GM23338 (cell line): ENCODE measurements at places on chromosomes 4 and X. TPM values are rescaled to one million over a fixed set of nuclear protein-coding genes. Genes with fewer than 3 reads are reported as not detected.
A peak's percentile ranks its signal among the peaks of the same experiment; 100 is the strongest.

DNA sequence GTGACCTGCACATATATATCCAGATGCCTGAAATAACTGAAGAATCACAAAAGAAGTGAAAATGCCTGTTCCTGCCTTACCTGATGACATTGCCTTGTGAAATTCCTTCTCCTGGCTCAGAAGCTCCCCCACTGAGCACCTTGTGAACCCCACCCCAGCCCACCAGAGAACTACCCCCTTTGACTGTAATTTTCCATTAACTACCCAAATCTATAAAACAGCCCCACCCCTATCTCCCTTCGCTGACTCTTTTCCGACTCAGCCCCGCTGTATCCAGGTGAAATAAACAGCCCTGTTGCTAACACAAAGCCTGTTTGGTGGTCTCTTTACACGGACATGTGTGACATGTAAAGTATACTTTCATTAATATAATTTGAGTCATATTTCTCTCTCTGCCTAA lies 320.3 kb upstream of the TECRL start:
- H3K4me3 ChIP-seq, result 0 out of 2 replicates have a peak overlapping the region, but pooled peaks have one; percentile 0
- DNase-seq, result peak; percentile 73
- H3K4me1 ChIP-seq, result peaks cover 25% of the 10 kb centered on the region
- peaks cover 4% of the 10 kb centered on the region; the same call in 1 of the 2 replicates for H3K36me3 ChIP-seq
- no peaks in the 10 kb centered on the region for H3K27me3 ChIP-seq

DNA sequence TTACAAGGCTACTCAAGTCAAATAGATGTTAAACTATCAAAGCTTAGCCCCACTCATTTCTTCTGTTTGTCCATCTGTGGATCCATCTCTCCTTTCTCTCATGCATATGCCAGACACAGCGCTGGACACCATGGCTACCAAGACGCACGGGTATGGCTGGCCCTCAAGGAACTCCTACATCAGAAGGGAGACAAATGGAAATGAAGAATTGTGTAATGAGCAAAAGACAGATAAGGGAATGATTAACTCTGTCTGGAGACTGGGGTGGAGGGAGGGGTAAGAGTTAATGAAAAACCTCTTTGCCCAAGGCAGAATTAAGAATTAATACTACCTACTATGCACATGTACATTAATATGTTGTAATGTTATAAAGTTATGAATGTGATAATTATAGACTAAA lies 88.1 kb downstream of the MGST2 start:
- no peaks in the 10 kb centered on the region for H3K36me3 ChIP-seq
- no peak overlapping the region for H3K27ac ChIP-seq

- H3K27ac ChIP-seq, result no peak overlapping the region
- H3K4me3 ChIP-seq, result no peak overlapping the region
- DNase-seq, result no peak
- no peaks in the 10 kb centered on the region for H3K4me1 ChIP-seq
These were observed 24.5 kb downstream of the IL15 start for GRCh38 chr4:141660880-141661279.

- H3K4me1 ChIP-seq, result no peaks in the 10 kb centered on the region
- no peaks in the 10 kb centered on the region for H3K27me3 ChIP-seq
- no peaks in the 10 kb centered on the region for H3K36me3 ChIP-seq
- H3K27ac ChIP-seq, result no peak overlapping the region
- DNase-seq, result no peak
These were observed 103.0 kb downstream of the CPZ start for GRCh38 chr4:8695237-8696219.

GRCh38 chr4:54542119-54542438 lies 115.7 kb upstream of the KIT start:
- 0 out of 2 replicates have a peak, but pooled peaks cover 6% of the 10 kb centered on the region for H3K4me1 ChIP-seq
- H3K27me3 ChIP-seq, result no peaks in the 10 kb centered on the region
- no peaks in the 10 kb centered on the region for H3K36me3 ChIP-seq
- no peak overlapping the region for H3K27ac ChIP-seq
- no peak overlapping the region for H3K4me3 ChIP-seq

GRCh38 chrX:99001286-99001685 lies 1408.8 kb downstream of the PCDH19 start:
- no peak overlapping the region for H3K27ac ChIP-seq
- H3K27me3 ChIP-seq, result no peaks in the 10 kb centered on the region
- H3K36me3 ChIP-seq, result no peaks in the 10 kb centered on the region
- DNase-seq, result no peak

- H3K4me3 ChIP-seq, result no peak overlapping the region
- H3K27ac ChIP-seq, result no peak overlapping the region
- H3K36me3 ChIP-seq, result no peaks in the 10 kb centered on the region
- H3K4me1 ChIP-seq, result no peaks in the 10 kb centered on the region; the same call in 1 of the 2 replicates
- H3K27me3 ChIP-seq, result no peaks in the 10 kb centered on the region
These were observed 70.9 kb downstream of the INTS12 start for GRCh38 chr4:105637408-105638176.

DNA sequence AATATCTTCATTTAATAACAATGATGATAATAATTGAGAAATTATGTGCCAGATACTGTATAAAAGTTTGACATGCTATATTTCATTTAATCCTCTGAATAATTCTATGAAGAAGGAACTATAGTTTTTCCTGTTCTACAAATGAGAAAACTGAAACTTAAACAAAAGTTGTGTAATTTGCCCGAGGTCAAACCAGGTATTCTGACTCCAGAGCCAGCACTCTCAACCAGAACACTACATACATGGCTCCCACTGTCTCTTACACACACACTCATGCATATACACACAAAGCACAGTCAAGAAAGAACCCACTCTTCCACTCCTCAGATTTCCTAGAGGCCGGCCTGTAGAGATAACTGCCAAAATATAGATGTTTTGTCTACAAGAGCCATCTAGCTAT lies 374.0 kb upstream of the EMCN start:
- H3K36me3 ChIP-seq, result no peaks in the 10 kb centered on the region
- no peak for DNase-seq
- H3K4me1 ChIP-seq, result peaks cover 11% of the 10 kb centered on the region
- no peak overlapping the region for H3K4me3 ChIP-seq
- no peaks in the 10 kb centered on the region for H3K27me3 ChIP-seq
- H3K27ac ChIP-seq, result no peak overlapping the region

- peak within 1 kb of the TSS; percentile 77 for H3K4me3 ChIP-seq
- no peaks in the 10 kb centered on the region for H3K27me3 ChIP-seq
- 0 out of 2 replicates have a peak, but pooled peaks cover 6% of the 10 kb centered on the region for H3K4me1 ChIP-seq
- peak; percentile 73 for DNase-seq
- peak within 1 kb of the TSS; percentile 95 for H3K27ac ChIP-seq
These were observed at the start of gene USP51 for GRCh38 chrX:55489314-55490009. TSS of gene USP51 (minus strand) at chrX:55489848. CDS start at chrX:55488939, 909 bp downstream.

GRCh38 chr4:42248972-42249371 lies 96.5 kb upstream of the BEND4 start:
- DNase-seq, result no peak
- no peak overlapping the region for H3K4me3 ChIP-seq
- no peaks in the 10 kb centered on the region for H3K27me3 ChIP-seq
- H3K36me3 ChIP-seq, result no peaks in the 10 kb centered on the region
- H3K4me1 ChIP-seq, result no peaks in the 10 kb centered on the region

DNA sequence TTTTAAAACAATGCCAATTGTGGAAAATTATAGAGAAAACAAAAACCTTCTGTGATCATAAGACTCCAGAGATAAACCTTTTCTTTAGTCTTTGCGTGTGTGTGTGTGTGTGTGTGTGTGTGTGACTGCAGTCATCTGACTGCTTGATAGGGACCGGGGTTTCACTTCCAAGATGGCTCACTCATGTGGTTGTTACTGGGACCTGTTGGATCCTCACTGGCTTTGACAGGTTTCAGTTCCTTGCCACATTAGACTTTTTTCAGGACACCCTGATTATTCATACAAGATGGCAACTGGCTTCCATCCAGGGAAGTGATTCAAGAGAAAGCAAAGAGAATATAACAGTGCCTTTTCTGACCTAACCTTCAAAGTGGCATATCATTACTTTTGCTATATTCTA lies 21.9 kb upstream of the MAD2L1 start:
- H3K27ac ChIP-seq, result no peak overlapping the region
- H3K36me3 ChIP-seq, result no peaks in the 10 kb centered on the region
- DNase-seq, result no peak
- no peaks in the 10 kb centered on the region for H3K27me3 ChIP-seq

DNA sequence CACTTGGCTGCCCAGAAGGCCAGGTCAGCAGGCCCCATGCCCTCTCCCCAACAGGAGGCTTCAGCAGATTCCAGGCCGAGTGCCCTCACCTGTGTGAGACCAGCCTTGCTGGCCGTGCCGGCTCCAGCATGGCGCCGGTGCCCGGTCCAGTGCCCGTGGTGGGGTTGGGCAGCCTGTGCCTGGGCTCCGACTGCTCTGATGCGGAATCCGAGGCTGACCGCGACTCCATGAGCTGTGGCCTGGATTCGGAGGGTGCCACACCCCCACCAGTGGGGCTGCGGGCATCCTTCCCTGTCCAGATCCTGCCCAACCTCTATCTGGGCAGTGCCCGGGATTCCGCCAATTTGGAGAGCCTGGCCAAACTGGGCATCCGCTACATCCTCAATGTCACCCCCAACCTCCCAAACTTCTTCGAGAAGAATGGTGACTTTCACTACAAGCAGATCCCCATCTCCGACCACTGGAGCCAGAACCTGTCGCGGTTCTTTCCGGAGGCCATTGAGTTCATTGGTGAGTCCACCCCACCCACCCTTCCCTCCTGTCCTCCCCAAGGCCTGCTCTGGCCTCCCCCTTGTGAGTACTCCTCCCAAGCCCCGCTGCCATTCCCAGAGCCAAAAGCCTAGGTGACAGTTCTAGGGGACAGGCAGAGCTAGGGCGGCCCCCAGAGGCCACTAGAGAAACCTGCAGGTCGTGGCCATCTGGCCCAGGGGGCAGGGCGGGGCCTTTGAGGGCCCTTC lies 2.3 kb downstream of the DUSP9 start:
- H3K27ac ChIP-seq, result no peak overlapping the region
- peaks cover 52% of the 10 kb centered on the region for H3K27me3 ChIP-seq
- no peak overlapping the region for H3K4me3 ChIP-seq
- peak; percentile 81 for DNase-seq
- H3K4me1 ChIP-seq, result no peaks in the 10 kb centered on the region

- no peaks in the 10 kb centered on the region for H3K27me3 ChIP-seq
- no peaks in the 10 kb centered on the region for H3K36me3 ChIP-seq
- no peaks in the 10 kb centered on the region for H3K4me1 ChIP-seq
- no peak overlapping the region for H3K27ac ChIP-seq
These were observed 73.6 kb downstream of the DCK start for GRCh38 chr4:71066737-71067716.

GRCh38 chrX:20394451-20394850 lies 127.7 kb upstream of the RPS6KA3 start:
- H3K4me3 ChIP-seq, result no peak overlapping the region
- no peaks in the 10 kb centered on the region for H3K27me3 ChIP-seq
- H3K36me3 ChIP-seq, result no peaks in the 10 kb centered on the region
- DNase-seq, result no peak
- H3K27ac ChIP-seq, result no peak overlapping the region

DNA sequence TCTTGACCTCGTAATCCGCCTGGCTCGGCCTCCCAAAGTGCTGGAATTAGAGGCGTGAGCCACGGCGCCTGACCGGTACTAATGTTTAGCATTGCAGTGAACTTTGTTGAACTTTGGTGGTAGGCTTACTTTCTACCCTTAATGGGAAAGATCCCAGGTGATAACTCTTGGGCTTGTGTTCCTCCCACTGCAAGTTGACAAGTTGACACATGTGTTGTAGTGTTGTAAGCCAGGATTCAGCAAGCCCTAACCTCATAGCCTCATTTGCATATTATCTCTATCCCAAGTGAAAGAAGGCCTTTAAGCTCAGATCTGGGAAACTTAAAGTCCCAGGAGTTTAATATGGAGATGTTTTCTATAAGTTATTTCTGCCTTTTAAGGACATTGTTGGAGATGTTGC lies 80.0 kb upstream of the CLCN4 start:
- peaks cover 9% of the 10 kb centered on the region for H3K4me1 ChIP-seq
- no peaks in the 10 kb centered on the region for H3K27me3 ChIP-seq
- H3K36me3 ChIP-seq, result no peaks in the 10 kb centered on the region
- no peak overlapping the region for H3K27ac ChIP-seq

DNA sequence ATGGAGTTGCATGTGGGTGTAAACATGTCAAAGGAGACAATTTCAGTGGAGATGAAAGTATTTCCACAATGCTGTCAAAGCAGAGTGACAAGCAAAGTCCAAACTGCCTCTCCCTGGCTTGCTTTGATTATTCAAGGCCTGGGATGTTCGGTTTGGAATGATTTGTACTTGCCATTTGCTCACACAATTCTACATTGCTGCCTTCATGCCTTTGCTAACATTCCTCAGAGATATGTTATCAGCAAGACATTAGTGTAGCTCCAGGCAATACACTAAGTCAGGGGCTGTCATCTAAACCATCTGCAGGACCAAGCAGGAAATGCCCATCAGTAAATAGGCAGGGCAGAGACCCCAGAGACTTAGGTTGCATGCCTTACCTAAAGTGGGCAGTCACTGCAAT lies 79.6 kb upstream of the C1QTNF7 start:
- no peak overlapping the region for H3K27ac ChIP-seq
- H3K27me3 ChIP-seq, result no peaks in the 10 kb centered on the region
- H3K36me3 ChIP-seq, result no peaks in the 10 kb centered on the region
- no peak for DNase-seq
- H3K4me3 ChIP-seq, result no peak overlapping the region

DNA sequence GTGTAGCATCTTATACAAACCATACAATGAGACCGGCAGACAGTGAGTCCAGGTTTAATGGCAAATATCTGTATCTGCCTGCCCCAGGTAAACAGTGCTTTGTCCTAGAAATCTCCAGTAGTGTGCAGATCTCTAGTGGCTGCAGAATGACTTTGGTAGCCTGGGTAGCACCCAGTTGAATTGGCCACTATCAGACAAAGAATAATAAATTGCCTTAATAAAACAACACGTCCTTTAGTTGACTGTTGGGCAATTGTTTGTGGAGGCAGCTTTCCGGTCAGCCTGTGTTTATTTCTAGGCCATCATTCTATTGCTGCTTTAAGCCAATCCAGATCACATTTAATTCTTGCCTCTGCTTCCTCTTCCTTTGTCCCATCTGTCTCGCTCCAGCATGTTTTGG lies 52.5 kb downstream of the SNX25 start:
- DNase-seq, result no peak
- no peak overlapping the region for H3K27ac ChIP-seq
- H3K4me3 ChIP-seq, result no peak overlapping the region
- no peaks in the 10 kb centered on the region for H3K36me3 ChIP-seq

GRCh38 chrX:145190801-145191389 lies 56.4 kb upstream of the SPANXN1 start:
- no peaks in the 10 kb centered on the region for H3K4me1 ChIP-seq
- H3K27me3 ChIP-seq, result no peaks in the 10 kb centered on the region
- DNase-seq, result peak; percentile 1
- no peaks in the 10 kb centered on the region for H3K36me3 ChIP-seq
- H3K27ac ChIP-seq, result no peak overlapping the region
- no peak overlapping the region for H3K4me3 ChIP-seq

- peaks cover 14% of the 10 kb centered on the region for H3K4me1 ChIP-seq
- H3K4me3 ChIP-seq, result no peak overlapping the region
- H3K27me3 ChIP-seq, result no peaks in the 10 kb centered on the region
- no peaks in the 10 kb centered on the region for H3K36me3 ChIP-seq
- DNase-seq, result peak; percentile 59
These were observed 77.1 kb downstream of the EIF4E start for GRCh38 chr4:98851806-98852205.

The CSN1S1 gene
- total RNA-seq, result not detected in 2 replicates

The ALAS2 gene
- total RNA-seq, result 0.50 TPM in 1 of 2 replicates, not detected in the other

The RAB41 gene
- total RNA-seq, result not detected in 2 replicates

The NHS gene
- 5.6 and 8.2 TPM in 2 replicates for total RNA-seq

The SERTM2 gene
- total RNA-seq, result 0.50 and 0.59 TPM in 2 replicates

The IRAK1 gene
- 30.4 and 38.0 TPM in 2 replicates for total RNA-seq

The EDA gene
- 14.9 and 19.6 TPM in 2 replicates for total RNA-seq

The EGFL6 gene
- total RNA-seq, result 2.6 and 2.8 TPM in 2 replicates

The DCX gene
- 2.4 and 3.0 TPM in 2 replicates for total RNA-seq

The MPC1L gene
- total RNA-seq, result not detected in 2 replicates

The TCEAL5 gene
- total RNA-seq, result 1.8 and 2.0 TPM in 2 replicates

The ZNF674 gene
- 5.5 and 5.8 TPM in 2 replicates for total RNA-seq

The ESX1 gene
- not detected in 2 replicates for total RNA-seq

The TRMT10A gene
- 4.5 and 4.7 TPM in 2 replicates for total RNA-seq

The ASB12 gene
- 0.39 and 1.2 TPM in 2 replicates for total RNA-seq

The HTRA3 gene
- total RNA-seq, result 1.8 and 3.6 TPM in 2 replicates

The TECRL gene
- not detected in 2 replicates for total RNA-seq
